Mucosa of gallbladder (tissue), 1 donor: ENCODE measurements at places on chromosomes 16 and 17.

DNA sequence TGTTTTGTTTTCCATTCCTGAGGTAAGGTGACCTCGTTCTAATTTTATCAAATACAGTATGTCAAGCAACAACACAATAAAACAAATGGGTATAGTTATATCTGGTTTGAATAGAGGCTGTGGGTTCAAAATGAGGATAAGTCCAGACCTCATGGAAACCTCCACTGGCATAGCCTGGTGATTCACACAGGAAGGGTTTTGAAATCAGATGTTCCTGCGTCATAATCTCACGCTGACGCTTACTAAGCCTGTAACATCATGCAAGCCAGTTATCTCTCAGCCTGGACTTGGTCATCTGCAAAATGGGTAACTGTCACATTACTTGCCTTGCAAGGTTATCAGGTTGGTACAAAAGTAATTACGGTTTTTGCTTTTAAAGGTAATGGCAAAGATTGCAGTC, 1056.3 kb upstream of the EEF2KMT start:
- no peak for DNase-seq

GRCh38 chr17:6862825-6863224, 31.3 kb upstream of the TEKT1 start:
- no peak for DNase-seq

GRCh38 chr16:10964891-10965326, 20.5 kb downstream of the CLEC16A start:
- no peak for DNase-seq

DNA sequence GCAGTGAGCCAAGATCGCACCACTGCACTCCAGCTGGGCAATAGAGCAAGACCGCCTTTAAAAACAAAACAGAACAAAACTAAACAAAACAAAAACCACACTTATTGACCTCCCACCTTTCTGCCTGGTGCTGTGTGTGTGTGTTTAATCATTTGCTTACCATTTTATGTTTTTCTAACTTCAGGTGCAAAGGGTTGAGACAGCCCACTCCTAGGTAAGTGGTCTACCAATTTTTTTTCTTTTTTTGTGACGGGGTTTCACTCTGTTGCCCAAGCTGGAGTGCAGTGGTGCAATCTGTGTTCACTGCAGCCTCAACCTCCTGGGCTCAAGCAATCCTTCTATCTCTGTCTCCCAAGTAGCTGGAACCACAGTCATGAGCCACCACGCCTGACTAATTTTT, 65.8 kb downstream of the SALL1 start:
- DNase-seq: no peak

- DNase-seq: no peak
These were observed 21.1 kb upstream of the DOK4 start for GRCh38 chr16:57507136-57508034.

DNA sequence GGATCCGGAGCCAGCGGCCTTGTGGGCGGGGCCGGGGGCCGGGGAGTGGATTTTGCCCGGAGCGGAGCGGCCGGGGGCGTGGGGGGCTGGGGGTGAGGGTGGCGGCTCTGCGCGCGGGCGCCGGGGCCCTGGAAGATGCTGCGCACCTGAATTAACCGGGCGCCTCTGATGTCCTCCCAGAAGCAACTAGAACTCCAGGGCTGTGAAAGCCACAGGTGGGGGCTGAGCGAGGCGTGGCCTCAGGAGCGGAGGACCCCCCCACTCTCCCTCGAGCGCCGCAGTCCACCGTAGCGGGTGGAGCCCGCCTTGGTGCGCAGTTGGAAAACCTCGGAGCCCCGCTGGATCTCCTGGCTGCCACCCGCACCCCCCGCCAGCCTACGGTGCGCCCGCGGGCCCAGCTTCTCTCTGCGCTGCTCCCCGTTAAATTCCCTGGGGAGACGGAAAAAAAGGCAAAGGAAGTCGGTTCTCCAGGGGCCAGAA, 549 bp downstream of the SLC26A11 start:
- DNase-seq: no peak

DNA sequence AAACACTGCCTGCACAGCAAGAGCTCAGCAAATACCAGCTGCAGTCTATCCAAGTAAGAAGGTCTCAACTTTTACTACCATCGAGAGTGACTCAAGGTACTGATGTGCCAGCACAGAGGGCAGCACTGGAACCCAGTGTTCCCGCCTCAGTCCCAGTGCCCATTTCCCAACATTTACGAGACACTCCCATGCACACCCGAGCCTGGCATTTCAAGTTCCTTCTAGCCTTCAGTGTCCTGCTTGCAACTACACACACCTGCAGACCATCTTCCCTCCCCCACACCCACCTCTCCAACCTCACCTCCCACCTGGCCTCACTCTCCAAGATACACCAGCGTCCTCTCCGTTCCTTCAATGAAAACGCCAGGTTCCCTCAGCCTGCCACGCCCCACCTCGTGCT, 3.2 kb downstream of the KLHDC4 start:
- DNase-seq: no peak

DNA sequence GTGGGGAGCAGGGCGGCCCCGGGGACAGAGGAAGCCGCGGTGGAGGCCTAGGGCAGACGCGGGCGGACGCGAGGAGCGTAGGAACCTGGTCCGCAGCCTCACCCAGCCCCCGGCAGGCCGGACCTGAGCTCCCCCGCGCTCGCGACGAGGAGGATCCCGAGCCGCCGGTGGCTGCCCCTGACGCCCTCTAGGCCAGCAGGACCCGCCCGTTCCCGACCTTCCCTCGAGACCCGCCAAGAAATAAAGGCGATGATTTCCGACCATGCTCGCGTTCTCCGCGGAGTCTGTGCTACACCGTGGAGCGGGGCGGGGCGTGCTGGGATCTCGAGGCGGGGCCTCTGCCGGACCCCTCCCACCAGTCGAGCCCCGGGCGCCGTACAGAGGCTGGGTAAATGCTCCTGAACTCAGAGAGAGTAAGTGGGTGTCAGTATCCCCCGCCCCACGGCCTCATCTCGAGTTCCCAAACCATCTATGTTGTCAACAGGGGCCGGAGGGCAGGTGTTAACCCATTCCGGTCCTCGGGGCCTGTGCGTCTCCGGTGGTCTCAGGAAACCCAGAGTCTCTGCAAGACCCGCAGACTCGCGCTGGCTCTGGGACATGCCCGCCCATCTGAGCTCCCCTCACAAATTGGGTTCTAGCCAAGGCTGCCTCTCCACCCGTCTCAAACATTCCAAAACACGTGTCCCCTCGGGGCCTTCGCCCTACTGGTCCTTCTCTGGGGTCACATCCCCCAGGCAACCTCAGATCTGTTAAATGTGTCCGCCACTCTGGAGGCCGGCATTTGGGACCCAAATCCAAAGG, 13.7 kb downstream of the SYCE1L start:
- DNase-seq: peak; percentile 46

DNA sequence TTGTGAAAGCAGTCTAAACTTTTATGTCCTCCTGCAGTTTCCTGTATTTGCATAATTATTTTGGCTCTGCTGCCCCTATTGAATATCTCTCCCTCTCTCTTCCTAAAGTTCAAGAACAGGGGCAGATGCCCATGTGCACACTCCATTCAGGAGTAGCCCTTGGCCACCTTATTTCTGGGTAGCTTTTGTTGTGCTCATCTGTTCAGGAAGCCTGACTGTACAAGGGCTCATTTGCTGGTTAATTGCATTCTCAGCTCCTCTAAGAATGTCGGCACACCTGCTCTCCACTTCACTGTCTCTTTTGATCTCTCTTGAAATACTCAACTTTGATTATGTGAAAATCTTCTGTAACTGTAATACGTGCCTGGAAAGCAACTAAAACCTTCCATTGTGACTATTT, 1378.8 kb upstream of the CDH8 start:
- DNase-seq: no peak
